ENCODE measurements at places on chromosomes 6 and 20.

DNA sequence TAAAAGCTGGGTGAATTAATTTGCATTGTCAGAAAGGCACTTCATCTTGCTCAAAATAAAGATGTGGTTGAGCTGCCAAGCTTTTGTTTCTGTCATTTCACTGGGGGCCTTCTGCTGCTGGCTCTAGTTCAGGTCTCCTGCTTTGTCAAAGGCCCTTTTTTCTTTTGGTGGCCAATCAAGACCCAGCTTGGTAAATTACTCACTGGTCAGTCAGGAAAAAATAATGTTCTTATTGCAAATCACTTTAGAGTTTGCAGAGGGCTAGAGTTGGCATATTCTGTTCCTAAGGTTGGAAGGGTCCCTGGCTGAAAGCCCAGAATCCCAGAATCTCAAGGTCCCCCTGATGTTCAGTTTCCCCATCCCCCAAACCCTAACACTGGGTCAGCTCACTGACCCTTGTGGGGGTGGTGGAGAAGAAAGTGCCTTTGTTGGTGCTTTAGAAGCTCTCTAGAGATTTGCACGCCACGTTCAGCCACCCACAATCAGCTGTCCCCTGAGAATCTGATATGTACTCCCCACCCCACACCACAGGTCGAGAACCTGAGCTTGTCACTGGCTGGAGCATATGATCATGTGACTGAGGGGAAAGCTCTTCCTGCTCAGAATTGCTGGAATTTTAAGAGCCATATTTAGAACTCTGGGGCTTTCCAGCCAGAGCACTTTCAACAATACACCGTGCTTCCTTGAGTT lies 21.7 kb upstream of the BNIP5 start:
- DNase-seq = no peak

DNA sequence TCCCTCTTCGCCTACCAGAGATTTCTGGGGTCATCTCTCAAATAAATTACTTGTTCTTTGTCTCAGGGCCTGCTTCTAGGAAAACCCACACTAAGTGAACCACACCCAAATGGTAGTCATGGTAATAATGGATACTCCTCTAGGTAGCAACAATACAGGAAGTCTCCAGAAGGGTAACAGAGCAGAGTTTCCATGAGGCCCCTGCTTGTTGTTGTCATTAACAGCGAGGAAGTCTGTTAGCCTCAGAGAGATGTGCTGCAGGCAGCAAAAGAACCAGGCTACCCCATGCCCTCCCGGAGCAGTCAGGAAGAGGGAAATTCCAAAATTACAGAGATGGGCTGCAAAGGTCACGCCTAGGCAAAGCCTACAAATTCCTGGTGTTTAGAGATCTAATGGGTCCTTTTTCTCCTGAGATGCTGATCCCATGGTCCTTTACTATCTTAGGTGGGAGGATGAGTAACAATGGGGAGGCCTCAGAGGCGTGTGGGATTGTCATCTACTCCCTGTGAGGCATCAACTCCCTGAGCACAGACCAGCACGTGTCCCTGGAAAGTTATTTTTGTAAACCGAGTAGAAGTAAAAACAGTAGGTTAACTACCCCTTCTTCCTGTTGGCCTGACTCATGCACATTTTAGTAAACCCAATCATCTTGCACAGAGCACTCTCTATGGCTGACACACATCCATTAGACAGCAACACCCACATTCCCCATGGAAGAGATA lies 10.1 kb downstream of the ISM1 start:
- peak; percentile 3 for DNase-seq

DNA sequence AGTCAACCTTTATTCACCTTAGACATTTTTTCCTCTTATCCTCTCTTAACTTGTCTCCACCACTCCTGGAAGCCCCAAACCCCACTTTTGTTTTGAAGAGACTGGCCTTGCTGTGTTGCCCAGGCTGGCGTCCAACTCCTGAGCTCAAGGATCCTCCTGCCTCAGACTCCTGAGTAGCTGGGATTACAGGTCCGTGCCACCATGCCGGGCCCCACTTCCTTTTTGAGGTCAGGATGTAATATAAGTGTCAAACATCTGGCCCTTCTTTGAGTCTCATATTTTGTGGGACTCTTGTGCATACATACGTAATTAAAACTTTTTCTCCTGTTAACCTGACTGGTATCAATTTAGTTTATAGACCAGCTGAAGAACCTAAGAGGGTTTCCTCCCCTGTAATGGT lies 1.4 kb upstream of the CDK19 start:
- no peak for DNase-seq

DNA sequence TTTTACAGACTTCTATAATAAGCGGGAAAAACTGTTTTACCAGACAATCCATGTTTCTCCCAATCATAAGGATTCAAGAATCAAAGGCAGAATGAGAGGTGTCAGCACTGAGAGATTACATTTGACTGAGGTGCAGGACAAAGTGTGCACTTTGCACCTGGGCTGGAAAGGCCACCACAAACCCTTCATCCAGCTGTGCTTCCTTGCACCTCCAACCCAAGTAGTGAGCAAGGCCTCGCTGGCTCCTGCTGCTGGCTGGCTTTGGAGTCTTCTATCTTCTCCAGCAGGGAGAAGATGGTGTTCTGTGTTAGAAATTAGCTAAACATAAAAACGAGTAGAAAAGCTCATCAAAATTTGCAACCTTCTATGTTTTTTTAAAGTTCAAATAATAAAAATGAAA lies 77.7 kb downstream of the CHD6 start:
- DNase-seq = no peak

GRCh38 chr6:91083211-91083610 lies 496.3 kb upstream of the MAP3K7 start:
- peak; percentile 61 for DNase-seq

DNA sequence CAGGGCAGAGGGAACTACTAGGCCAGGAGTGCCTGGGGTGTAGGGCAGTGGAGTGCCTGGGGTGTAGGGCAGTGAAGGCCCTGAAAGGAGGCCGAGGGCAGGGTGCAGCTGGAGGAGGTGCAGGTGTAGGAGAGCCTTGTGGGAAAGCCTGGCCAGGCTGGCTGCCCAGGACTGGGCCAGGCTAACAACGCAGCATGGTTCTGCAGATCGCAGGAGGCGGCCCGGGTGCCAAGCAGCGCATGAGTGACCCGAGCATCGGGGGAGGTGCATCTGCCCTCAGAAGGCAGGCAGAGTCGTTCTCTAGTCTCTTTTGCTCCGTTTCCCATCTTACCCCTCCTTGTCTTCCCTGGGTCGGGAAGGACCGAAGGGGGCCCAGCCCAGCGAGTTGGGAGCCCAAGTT lies 151.5 kb upstream of the PHACTR3 start:
- DNase-seq = no peak

- no peak for DNase-seq
These were observed 20.0 kb downstream of the PRPF6 start for GRCh38 chr20:64000906-64001305.

- DNase-seq = no peak
These were observed 278.3 kb downstream of the SOX4 start for GRCh38 chr6:21871831-21872230.

- DNase-seq = no peak
These were observed 255.0 kb upstream of the THEMIS start for GRCh38 chr6:128155826-128156225.

DNA sequence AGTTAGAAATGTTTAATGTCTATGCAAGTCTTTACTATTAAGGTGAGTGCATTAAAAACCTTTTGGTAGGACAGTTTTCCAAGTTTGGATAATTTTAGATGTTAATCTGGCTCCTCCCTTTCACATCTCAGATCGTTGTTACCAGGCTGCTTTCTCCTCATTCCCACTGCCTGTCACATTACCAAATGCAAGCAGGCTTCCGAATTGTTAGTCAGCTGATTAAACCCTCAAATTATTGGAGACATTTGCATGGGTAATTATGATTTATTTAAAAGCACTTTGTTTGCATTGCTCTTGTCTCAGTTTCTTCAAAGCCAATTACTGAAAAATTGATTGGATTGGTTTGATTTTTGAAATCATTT lies 816.5 kb downstream of the KIF16B start:
- no peak for DNase-seq

GRCh38 chr6:29926413-29927274 lies 15.7 kb upstream of the HLA-A start:
- no peak for DNase-seq

- no peak for DNase-seq
These were observed 259.4 kb upstream of the MAN1A1 start for GRCh38 chr6:119608994-119609393.

DNA sequence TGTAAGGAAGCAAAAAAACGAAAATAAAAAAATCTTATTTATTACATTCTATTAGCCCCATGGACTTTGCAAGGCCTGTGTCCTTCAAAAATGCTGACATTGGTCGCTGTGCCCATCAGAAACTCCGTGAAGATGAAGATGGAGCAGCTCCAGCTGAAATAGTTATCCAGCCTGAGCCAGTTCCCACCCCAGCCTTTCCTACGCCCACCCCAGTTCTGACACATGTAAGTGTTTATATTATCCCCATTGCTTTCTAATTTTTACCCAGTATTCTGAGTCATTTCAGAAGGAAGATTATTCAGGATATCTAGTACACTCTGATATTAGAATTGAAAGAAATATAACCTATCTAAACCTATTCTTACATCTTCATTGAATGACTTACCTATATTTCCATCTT lies 217.7 kb downstream of the ARHGAP18 start:
- no peak for DNase-seq

DNA sequence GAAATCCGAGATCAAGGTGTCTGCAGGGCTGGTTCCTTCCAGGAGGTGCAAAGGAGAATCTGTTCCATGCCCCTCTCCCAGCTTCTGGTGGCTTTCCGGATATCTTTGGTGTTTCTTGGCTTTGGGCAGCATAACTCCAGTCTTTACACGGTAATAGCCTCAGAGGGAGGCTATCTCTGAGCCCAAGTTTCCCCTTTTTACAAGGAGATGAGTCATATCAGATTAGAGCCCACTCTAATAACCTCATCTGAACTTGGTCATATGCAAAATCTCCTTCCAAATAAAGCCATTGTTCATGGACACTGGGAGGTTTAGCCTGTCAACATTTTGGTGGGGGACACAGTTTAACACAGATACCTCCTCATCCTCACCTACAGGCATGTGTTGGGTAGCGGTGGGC lies 213.7 kb downstream of the ATXN1 start:
- no peak for DNase-seq

- DNase-seq = no peak
These were observed 269.0 kb upstream of the ECI2 start for GRCh38 chr6:4404415-4404814.

DNA sequence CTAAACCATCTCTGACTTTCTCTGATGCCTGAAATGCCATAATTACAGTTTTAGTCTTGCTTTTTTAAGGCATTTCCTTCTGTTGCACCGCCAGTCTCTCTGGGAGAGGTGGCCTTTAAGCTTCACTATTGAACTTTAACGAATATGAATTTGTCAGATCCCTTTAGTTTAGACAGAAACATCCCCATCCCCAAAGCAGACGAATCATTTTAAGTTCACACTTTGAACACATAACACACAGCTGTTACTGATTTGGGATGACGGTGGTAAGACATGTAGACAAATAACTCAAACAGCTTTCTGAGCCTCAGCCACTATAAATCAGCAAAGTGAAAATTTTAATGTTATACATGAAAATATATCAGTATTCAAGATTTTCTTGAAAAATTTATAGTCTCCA lies 7.2 kb upstream of the IPCEF1 start:
- peak; percentile 46 for DNase-seq

GRCh38 chr6:21728141-21728540 lies 134.6 kb downstream of the SOX4 start:
- no peak for DNase-seq

DNA sequence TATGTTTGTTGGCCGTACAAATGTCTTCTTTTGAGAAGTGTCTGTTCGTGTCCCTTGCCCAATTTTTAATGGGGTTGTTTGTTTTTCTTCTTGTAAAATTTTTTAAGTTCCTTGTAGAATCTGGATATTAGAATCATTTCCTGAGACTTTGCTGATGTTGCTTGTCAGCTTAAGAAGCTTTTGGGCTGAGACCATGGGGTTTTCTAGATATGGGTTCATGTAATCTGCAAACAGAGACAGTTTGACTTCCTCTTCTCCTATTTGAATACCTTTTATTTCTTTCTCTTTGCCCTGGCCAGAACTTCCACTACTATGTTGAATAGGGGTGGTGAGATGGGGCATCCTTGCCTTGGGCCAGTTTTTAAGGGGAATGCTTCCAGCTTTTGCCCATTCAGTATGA lies 82.6 kb downstream of the SLC24A3 start:
- no peak for DNase-seq

DNA sequence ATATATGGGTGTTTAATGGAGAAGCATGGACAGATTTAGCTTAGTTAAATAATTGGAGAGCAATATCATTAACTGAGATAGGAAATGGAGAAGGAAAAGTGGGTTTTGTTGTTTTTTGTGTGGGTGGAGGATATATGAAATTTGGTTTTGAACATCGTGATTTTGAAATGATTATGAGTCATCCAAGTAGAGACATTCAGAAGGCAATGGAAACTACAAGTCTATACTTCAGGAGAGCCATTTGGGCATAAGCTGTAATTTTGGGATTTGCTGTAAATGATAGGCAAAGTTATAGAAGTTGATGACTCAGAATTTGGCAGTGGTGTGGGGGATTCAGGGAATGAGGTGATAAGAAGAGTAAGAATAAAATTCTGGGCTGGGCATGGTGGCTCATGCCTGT lies 27.4 kb upstream of the FAM135A start:
- no peak for DNase-seq

GRCh38 chr20:41398408-41398807 lies 31.8 kb upstream of the EMILIN3 start:
- no peak for DNase-seq

DNA sequence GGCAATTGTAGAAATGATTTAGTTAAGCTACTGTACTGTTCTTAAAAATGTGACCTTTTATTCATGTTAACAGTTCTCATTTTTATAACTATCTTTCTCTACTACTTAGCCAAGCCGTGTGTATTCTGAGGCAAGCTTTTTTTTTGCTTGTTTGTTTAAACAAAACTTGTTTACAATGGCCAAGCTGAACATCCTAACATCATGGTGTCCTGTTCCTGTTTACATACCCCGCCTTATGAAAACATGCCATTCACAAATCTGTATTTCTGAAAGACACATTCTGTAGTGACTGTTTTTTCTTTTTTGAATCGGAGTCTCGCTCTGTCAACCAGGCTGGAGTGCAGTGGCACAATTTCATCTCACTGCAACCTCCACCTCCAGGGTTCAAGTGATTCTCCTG lies 140.9 kb downstream of the NCOA3 start:
- DNase-seq = no peak

GRCh38 chr6:3905945-3906845 lies 57.0 kb downstream of the FAM50B start:
- no peak for DNase-seq

GRCh38 chr20:34070079-34070439 lies 42.0 kb downstream of the EIF2S2 start:
- no peak for DNase-seq

DNA sequence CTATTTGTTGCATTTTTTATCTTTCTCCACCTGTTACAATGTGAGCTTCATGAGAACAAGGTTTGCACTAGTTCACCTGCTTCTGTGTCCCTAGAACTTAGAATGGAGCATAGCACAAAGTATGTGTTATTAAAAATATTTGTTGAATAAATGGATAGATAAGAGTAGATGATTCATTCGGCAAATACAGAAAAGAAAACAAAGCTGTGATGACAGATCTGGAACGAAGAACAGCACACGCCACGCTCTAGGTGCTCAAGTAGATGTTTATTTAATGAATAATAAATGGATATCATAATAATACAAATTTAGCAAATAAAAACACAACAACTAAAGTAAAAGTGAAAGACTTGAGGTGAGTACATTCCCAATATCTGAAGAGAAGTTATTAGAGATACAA lies 273.1 kb downstream of the HAO1 start:
- no peak for DNase-seq

- DNase-seq = no peak
These were observed 535.4 kb downstream of the DOK5 start for GRCh38 chr20:55010761-55011160.

- no peak for DNase-seq
These were observed 580.4 kb downstream of the EYS start for GRCh38 chr6:65126667-65127066.

Data from fibroblast of skin of left quadriceps (primary cell).